ENCODE measurements at places on chromosomes 6 and 20. TPM values are rescaled to one million over a fixed set of nuclear protein-coding genes. Genes with fewer than 3 reads are reported as not detected.

The PRL gene
- total RNA-seq, result not detected

DNA sequence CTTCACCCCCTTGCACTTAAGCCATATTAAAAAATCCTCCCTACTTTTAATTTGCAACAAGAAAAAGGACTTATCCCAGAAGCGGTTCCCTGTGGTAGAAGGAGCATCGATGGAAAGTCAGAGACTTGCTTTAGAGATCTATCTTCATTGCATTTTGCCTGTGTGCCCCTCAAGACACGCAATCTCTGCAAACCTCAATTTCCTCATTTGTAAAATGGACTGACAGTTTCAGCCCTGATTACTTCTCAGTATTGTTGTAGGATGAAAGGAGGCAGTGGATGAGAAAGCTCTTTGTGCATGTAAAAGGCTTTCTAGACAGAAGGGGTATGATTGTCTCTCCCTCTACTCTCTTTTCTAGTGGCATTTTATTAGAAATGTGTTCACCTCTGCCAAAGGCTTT is 410.2 kb downstream of the CDC5L start:
- H3K4me1 ChIP-seq, result no peaks in the 10 kb centered on the region
- DNase-seq, result no peak
- no peak overlapping the region for H3K4me3 ChIP-seq

DNA sequence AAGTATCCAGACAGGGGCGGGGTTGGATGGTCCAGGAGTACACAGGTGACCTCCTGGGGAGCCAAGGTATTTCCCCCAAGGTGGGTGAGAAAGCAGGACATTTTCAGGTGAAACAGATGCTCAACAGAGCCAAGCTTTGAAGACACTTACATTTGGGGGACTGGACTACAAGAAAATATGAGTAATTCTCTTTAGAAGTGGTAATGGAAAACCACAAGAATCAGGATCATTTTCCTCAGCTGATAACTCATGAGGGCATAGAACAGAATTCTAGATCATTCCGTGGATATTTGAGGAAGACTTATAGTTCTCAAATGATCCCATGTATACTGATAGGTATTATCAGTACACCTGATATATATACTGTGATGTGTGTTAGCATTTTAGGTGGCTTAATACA is 89.9 kb downstream of the UST start:
- H3K36me3 ChIP-seq, result no peaks in the 10 kb centered on the region
- no peaks in the 10 kb centered on the region for H3K4me1 ChIP-seq
- H3K27ac ChIP-seq, result no peak overlapping the region
- H3K4me3 ChIP-seq, result no peak overlapping the region
- no peak for DNase-seq
- no peaks in the 10 kb centered on the region for H3K27me3 ChIP-seq

DNA sequence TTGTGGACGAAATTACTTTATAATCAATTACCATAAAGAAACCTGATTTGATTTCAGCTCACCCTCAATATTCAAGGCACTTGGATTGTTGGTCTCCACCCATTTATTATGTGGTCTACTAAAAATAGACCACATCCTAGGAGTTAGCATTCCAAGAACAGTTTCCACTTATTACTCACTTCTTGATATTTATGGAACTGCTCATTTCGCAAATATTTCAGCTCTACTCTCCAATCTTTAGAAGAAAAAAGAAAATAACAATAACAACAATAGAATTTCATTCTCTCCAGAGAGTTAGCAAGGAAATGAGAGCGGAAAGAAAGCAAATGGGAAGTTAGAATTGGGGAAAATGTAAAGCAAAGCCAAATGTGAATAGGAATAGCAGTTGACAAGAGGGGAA is 26.2 kb upstream of the HDAC2 start:
- peaks cover 2% of the 10 kb centered on the region for H3K4me1 ChIP-seq
- H3K4me3 ChIP-seq, result no peak overlapping the region
- no peak for DNase-seq
- no peaks in the 10 kb centered on the region for H3K27me3 ChIP-seq
- H3K36me3 ChIP-seq, result no peaks in the 10 kb centered on the region

- no peak overlapping the region for H3K27ac ChIP-seq
- no peaks in the 10 kb centered on the region for H3K36me3 ChIP-seq
- DNase-seq, result no peak
- H3K27me3 ChIP-seq, result no peaks in the 10 kb centered on the region
- no peaks in the 10 kb centered on the region for H3K4me1 ChIP-seq
- no peak overlapping the region for H3K4me3 ChIP-seq
These were observed 48.8 kb downstream of the PLN start for GRCh38 chr6:118596774-118597320.

DNA sequence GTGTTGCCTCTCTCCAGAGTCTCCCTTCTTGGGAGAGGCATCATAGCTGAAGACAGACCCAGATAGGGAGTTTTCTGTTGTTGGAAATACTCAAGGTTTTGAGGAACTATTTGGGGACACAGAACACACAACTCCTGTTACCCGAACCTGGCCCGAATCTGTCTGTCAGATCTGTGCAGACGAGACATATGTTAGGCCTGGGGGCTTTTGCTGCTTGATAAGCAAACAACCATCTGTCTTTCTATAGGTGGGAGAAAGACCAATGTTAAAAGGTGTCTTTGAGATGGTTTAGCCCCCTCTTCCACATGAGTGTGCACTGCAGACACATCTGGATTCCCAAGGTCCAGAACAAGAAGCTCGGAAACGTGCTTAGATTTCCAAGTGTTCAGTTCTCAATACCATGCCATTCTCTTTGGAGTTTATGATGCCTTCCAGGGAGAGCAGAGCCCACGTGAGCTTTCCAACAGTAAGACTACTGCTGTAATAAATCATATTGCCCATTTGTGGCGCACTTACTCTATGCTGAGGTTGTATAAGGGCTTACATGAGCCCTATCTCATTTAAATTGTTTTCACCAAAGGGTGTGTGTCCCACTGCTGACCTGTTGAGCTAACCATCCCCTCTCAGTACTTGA is 3.8 kb upstream of the STX16 start:
- no peak for DNase-seq
- peaks cover 2% of the 10 kb centered on the region for H3K4me1 ChIP-seq
- H3K36me3 ChIP-seq, result no peaks in the 10 kb centered on the region
- H3K4me3 ChIP-seq, result no peak overlapping the region
- no peaks in the 10 kb centered on the region for H3K27me3 ChIP-seq
- H3K27ac ChIP-seq, result peak overlapping the region; percentile 69

Data from aorta (tissue), 5 donors.